Muscle of arm (tissue), 14 donors: ENCODE measurements at places on chromosomes 7 and 10.

GRCh38 chr7:13794581-13794980 is 194.9 kb downstream of the ETV1 start:
- DNase-seq: no peak

GRCh38 chr7:45891462-45892402 is 3.4 kb downstream of the IGFBP1 start:
- no peak for DNase-seq

GRCh38 chr10:77436257-77436975 is 201.2 kb downstream of the KCNMA1 start:
- DNase-seq: no peak

DNA sequence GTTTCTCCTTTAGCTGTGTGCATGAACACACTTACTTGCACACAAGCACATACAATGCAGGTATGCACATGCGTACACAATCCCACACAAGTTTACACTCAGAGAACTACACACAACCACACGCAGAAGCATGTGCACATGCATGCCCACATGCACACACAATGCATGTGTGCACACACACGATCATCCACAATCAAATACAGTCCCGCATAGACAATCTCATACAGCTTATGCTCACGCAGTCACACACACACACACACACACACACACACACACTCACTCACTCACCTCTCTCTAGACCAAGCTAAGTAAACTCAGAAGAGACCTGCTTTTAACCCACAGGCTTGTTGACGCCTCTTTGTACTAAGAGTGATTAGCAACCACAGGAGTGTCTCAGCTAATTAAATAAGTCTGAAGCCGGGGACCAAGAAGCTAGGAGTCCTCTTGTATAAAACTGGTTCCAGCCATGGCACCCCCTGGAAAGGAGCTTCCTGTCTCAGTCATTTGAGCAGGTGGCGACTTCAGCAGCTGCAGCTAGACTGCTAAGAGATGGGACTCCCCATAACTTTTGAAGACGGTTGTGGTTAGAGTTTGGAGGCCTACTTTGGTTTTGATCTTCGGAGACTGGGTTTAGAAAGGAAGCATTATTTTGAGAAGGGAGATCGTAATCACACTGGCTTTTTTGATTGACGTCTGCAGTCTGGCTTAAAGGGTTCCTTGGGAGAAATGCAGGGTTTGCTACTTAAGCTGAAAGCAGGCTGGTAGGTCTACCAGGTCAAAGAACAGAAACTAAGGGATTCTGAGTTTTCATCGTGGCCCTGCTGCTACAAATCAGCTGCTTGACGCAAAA is 82.3 kb upstream of the ADRB1 start:
- DNase-seq: no peak

- DNase-seq: no peak
These were observed 43.2 kb upstream of the TES start for GRCh38 chr7:116167177-116167576.

DNA sequence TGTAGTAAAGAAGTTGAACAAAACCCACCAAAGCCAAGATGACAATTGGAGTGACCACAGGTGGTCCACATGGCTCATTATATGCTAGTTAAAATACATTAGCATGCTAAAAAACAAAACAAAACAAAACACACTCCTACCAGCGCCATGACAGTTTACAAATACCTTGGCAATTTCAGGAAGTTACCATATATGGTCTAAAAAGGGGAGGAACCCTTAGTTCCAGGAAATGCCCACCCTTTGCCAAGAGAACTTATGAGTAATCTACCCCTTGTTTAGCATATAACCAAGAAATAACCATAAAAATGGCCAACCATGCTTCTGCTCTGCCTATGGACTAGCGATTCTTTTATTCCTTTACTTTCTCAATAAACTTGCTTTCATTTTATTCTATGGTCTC is 979.1 kb upstream of the POT1 start:
- no peak for DNase-seq

DNA sequence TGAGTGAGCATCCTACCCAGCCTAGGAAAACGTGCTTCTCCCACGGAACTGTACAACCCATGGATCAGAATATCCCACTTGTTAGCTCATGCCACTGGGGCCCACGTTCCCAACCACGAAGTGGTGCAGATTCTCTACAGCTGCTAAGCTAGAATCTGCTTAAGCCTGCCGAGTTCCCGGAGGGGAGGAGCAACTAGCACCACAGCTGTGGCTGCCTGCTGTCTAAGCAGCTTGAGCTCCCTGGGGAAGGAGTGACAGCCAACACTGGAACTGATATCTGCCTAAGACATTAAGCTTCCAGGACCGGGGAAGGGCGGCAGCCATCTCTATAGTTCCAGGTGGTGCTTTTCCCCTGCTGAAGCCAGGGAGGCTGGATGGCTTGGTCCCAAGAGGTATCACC is 334.7 kb upstream of the CHRM2 start:
- no peak for DNase-seq

DNA sequence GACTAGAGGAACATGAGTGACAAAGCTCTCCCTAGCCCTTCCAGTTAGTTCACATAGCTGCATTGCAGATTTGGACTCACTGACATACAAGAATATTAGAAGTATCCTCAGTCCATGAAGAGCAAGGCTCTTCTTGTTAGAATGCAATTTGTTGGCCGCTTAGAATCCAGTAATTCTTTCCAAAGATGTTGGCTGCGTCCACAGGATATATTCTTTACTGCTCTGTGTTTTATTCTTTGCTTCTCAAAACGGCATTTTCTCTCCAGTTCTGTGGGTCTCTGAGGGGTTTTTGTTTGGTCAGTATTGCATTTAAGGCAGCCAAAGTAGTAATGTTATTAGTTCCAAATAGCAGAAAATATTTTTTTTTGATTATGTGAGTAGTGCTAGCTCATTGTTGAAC is 588.6 kb downstream of the DNAJB9 start:
- peak; percentile 84 for DNase-seq

GRCh38 chr10:28892818-28893547 is 215.7 kb downstream of the BAMBI start:
- no peak for DNase-seq

DNA sequence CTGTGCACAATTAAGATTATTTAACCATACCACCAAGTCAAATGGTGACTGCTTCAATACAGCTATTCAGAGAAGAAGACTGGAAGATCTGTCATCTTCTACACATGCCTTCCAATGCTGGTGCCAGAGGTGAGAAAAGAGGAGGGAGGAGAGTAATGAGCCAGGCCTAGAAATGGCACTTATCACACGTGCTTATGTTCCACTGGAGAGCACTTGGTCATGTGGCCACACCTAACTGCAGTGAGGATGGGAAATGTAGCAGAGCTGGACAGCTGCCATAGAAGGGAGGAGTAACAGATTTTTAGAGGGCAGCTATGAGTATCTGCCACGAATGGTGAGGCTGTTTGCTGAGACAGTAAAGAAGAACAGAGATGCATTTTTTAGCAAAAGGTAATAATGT is 77.1 kb downstream of the MPLKIP start:
- no peak for DNase-seq

DNA sequence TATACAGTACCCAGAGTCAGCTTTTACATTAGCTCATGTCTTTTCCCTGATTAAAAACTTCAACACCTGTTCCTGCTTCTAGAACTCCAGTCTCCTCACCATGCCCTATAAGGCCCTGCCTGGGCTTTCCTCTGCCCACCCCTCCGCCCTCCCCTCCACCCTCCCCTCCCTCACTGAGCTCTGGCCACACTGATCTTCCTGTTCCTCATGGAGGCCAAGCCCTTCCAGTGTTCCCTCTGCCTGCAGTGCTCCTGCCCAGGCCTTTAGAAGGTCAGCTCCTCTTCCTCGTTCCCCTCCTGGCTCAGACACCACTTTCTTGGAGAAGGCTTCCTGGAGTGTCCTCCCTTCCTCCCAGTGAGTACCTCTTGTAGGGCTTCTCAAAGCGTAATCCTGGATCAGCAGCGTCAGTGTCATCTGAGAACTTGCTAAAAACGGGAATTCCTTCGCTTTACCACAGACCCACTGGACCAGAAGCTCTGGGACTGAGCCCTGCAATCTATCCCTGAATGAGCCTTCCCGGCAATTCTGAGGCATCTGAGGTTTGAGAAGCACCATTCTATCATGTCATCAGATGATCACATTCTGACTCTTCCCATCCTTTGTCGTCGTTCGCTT is 3.7 kb downstream of the PDZD7 start:
- DNase-seq: no peak

DNA sequence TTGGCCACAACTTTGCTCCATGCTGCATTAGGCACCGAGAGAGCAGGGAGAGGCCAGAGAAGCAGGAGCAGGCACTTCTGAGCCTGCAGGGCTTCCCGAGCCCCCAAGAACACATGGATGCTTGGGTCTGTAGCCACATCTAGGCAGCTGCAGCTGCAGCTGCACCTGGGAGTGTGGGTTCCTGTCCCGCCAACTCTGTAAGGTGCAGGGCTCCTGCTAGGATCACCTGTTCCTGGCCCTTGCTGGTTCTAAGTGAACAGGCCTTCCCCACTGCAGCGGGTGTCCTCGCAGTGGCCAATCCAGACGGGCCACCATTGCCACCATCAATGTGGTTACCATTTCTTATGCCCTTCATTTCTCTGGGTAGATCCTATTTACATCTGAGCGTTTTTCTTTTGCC is 330.3 kb downstream of the AUTS2 start:
- DNase-seq: no peak

DNA sequence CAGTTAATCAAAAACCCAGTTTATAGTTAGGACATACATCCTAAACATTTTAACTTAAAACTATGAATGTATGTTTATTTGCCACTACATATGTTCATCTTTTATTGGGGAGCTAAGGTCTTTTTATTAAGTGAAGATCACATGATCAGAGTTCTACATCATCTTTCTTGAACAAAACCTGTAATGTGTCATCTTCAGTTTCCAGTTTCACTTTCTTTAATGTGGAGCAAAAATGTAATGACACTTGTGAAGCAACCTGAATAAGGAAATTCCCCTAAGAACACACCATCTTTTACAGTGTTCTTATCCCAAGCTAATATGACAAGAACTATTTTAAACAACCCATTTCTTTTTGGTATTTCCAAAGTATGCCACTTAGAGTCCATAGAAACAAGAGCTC is 166.7 kb upstream of the BET1 start:
- DNase-seq: no peak

- no peak for DNase-seq
These were observed 184.7 kb upstream of the GDF10 start for GRCh38 chr10:47115322-47115721.

DNA sequence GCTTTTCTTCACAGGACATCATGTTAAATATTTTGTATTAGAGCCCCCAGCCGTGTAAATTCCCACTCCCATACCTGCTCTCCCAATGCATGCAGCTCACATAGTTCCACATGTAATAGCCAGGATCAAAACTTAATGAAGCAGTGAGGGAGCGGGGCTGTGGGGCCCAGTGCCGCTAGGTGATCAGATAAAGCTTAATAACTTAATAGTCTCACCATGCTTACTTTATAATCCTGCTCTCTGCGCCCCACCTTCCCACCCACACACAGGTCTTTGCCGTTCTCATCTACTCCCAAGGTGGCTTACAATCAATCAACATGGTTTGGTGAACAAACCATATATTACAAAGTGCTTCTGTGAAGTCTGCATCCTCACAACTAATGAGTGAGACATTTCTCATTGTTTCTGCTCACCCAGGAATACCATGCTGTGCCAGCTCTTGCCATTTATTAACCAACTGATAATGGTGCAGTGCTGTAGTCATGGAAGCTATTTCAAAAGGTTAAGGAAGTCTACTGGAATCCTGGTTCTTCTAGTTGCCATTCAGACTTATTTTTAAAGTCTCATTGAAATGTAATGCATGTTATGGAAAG is 156.4 kb downstream of the CTTNBP2 start:
- DNase-seq: no peak

- DNase-seq: no peak
These were observed 265.0 kb downstream of the SORCS3 start for GRCh38 chr10:104906112-104906511.

- DNase-seq: no peak
These were observed 179.9 kb upstream of the NPVF start for GRCh38 chr7:25408012-25408687.

- DNase-seq: no peak
These were observed 5.3 kb downstream of the RPS24 start for GRCh38 chr10:78038791-78039547.

GRCh38 chr7:88789480-88790064 is 6.0 kb downstream of the TEX47 start:
- peak; percentile 4 for DNase-seq

DNA sequence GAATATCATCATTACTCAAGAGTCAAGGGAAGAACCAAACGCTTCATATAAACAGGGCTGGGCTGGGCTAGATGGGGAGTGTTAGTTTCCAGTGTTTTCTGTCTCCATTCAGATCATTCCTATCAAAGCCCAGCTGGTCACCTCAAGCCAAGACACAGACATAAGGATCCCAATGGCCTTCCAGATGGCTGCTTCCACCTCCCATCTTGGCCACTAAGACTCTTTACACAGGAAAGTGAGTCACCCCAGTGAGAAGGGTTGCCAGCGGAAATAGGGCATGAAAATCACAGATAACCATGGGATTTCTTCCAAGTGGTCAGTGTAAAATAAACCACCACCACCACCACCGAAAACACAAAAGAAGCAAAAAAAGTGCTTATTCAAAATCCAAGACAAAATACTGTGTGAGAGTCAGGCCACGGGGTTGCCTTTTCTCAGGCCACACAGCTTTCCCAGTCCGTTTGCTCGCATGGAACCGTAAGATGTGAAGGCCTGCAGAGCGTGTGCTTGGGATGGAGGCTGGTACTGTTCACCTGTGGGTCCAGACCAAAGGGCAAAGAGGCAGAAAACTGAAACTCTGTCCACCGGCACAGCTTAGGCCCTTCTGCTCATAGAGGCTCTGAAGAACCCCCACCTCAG is 5.6 kb downstream of the PRSS2 start:
- DNase-seq: no peak

DNA sequence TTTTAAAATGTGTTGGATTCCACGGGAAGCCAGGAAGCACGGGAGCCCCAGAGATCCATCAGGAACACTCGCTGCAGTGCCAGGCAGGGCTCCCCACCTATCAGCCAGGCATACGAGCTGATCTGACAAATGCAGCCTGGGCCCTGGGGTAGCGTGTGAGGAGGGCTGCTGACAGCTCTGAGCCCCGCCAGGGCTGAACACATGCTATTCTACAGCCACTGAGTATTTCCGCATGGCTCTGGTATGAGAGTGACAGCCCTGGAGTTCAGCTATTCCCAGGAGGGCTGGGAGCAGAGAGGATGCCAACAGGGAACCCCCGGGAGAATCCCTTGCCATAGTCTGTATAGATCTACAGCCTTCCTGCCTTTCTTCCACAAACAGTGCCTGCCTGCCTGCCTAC is 237.3 kb upstream of the ZMIZ1 start:
- DNase-seq: no peak

GRCh38 chr10:87852089-87852488 is 11.2 kb downstream of the KLLN start:
- no peak for DNase-seq

GRCh38 chr10:28179006-28179742 is 123.7 kb downstream of the MPP7 start:
- DNase-seq: no peak
